ENCODE measurements at places on chromosomes 2 and 18.

DNA sequence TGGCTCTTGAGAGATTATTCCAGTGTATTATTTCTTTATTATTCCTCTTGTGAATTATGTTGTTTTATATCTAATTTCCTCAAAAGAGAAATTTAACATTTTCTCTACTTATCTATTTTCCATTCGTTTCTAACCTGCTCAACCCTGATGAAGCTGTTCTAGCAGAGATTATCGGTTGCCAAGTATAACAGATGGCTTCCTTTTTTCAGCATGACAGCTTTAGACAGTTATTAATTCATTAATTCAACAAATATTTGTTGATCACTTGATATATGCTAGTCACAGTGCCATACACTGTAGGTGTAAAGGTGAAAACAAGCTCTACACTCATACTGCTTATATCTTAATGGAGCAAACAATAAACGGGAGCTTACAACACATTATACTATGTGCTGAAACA lies 137.9 kb upstream of the UBE2E3 start:
- no peaks in the 10 kb centered on the region for H3K36me3 ChIP-seq
- H3K27me3 ChIP-seq, result no peaks in the 10 kb centered on the region
- H3K4me3 ChIP-seq, result no peak overlapping the region
- no peak for DNase-seq
- no peaks in the 10 kb centered on the region for H3K4me1 ChIP-seq

DNA sequence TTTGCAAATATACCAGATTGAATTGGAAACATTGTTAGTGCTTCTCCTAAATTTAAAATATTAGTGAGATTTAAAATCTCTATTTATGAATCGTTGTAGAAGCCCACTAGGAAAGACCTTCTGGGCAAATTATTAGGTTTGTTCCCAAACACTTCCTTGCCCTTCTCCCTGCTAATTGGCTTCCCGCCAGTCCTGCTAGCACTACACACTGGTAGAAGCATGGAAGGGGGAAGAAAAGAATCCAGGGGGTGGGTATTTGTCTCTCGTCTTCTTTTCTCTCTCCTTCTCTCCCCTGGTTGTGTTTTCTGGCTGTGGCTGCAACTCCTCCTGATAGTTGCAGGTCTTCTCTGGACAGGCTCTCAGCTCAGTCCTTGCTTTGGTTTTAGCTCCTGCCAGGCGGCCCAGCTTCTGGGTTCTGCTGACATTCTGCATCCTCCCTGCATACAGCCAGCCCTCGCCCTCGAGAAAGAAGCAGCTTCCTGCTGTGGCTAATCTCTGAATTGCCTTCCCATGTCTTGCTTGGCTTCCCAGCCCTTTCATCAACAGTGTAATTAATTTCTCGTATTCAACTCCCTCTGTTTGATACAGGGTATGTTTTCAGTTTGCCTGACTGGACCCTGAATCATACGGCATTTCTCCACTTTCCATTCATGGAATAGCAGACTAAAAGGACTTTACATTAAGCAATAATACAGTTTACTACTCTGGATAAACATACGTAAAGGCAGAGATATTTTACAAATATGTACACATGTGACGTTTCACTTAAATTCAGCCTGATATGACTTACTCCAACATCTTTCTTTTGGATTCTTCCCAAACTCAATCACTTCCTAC lies 6.9 kb upstream of the PARD3B start:
- DNase-seq, result peak; percentile 33
- H3K4me3 ChIP-seq, result no peak overlapping the region
- no peaks in the 10 kb centered on the region for H3K36me3 ChIP-seq
- no peaks in the 10 kb centered on the region for H3K27me3 ChIP-seq

GRCh38 chr2:174836377-174836994 lies 72.2 kb upstream of the CHRNA1 start:
- DNase-seq, result no peak
- no peaks in the 10 kb centered on the region for H3K4me1 ChIP-seq
- H3K36me3 ChIP-seq, result no peaks in the 10 kb centered on the region
- no peak overlapping the region for H3K4me3 ChIP-seq
- H3K27ac ChIP-seq, result no peak overlapping the region
- no peaks in the 10 kb centered on the region for H3K27me3 ChIP-seq

GRCh38 chr18:70459731-70460130 lies 170.9 kb downstream of the SOCS6 start:
- no peak for DNase-seq
- H3K4me3 ChIP-seq, result no peak overlapping the region
- no peaks in the 10 kb centered on the region for H3K27me3 ChIP-seq
- H3K36me3 ChIP-seq, result no peaks in the 10 kb centered on the region
- H3K4me1 ChIP-seq, result no peaks in the 10 kb centered on the region
